ENCODE measurements at places on chromosomes 5 and 9.

GRCh38 chr5:133029416-133029815 lies 3.1 kb upstream of the ZCCHC10 start:
- no peak for DNase-seq

DNA sequence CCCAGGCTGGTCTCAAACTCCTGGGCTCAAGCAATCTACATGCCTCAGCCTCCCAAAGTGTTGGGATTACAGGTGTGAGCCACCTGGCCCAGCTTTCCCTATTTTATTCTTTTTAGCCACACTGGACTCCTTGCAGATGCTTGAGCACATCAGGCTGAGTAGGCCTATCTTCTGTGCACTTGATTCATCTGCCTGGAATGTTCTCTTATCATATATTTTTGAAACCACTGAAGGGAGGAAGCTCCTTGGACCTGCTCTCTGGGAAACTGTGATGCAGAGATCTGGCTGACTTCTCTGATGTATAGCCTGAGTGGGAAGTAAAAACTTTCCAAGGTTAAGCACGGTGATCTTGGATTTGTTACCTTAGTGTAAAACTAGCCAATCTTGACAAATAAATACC lies 6.5 kb upstream of the MAT2B start:
- no peak for DNase-seq

- no peak for DNase-seq
These were observed 33.4 kb upstream of the ANXA1 start for GRCh38 chr9:73118286-73118685.

- no peak for DNase-seq
These were observed 48.7 kb downstream of the RXRA start for GRCh38 chr9:134375011-134375390.

GRCh38 chr9:36138496-36138895 lies 2.0 kb downstream of the GLIPR2 start:
- DNase-seq: no peak

DNA sequence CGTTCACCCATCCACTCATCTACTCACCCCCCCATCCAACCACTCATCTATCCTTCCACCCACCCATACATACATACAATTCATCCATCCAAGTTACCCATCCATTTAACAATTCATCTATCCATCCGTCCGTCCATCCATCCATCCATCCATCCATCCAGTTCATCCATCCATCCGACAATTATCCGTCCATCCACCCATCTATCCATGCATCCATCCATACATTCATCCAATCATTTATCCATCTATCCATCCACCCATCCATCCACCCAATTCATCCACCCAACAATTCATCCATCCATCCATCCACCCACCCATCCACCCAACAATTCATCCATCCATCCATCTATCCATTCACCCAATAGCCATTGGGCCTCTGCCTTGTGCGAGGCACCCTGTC lies 173.2 kb upstream of the MVB12B start:
- DNase-seq: no peak

GRCh38 chr5:142287973-142288313 lies 36.9 kb downstream of the SPRY4 start:
- DNase-seq: no peak

DNA sequence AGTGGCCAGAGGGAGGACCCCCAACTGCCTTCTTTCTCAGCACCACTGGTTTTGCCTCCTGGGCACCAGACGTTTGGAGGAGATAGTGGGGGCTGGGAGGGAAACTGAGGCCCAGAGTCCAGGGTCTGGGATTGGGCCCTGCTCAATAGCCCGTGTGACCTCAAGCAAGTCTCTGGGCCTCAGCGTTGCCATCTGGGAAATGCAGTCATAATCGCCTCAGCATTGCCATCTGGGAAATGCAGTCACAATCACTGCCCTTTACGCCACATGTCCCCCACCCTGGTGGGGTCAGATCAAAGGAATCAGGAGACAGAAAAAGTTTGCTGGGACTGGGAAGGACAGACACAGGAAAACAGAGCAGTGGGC lies 1.6 kb downstream of the SH2D3C start:
- no peak for DNase-seq

DNA sequence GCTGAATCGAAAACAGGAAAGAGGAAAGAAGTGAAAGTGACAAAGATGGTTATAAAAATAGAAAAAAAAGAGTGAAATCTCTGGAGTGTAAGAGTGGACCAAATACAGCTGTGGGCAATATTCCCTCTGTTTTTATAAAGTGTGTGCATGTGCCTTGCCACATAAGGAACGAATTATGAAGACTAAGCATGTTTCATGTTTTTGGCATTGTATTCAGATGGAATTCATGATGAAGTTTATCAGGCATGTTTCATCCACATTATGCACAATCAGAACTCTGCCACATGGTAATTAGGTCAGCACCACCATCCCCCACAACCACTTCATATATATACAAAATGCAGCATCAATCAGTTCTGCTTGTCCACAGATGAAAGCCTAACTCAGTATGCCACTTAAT lies 348.0 kb downstream of the ZNF608 start:
- no peak for DNase-seq

GRCh38 chr5:180379355-180380070 lies 26.4 kb upstream of the GFPT2 start:
- DNase-seq: no peak

GRCh38 chr5:76544268-76544926 lies 78.8 kb downstream of the F2RL2 start:
- DNase-seq: peak; percentile 68

DNA sequence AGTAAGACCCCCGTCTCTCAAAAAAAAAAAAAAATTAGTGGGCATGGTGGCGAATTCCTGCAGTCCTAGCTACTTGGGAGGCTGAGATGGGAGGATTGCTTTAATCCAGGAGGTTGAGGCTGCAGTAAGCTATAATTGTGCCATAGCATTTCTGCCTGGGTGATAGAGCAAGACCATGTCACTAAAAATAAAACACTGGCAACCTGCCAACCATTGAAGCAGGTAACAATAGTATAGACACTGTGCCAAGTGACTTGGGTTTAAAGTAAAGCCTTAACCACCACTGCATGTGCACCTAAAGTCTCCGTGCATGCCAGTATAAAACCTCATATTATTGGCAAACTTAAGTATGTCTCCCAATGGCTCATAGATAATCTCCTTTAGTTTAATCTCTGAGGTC lies 3.4 kb upstream of the APBA1 start:
- no peak for DNase-seq

- no peak for DNase-seq
These were observed 32.9 kb downstream of the MAP3K1 start for GRCh38 chr5:56848206-56848605.

DNA sequence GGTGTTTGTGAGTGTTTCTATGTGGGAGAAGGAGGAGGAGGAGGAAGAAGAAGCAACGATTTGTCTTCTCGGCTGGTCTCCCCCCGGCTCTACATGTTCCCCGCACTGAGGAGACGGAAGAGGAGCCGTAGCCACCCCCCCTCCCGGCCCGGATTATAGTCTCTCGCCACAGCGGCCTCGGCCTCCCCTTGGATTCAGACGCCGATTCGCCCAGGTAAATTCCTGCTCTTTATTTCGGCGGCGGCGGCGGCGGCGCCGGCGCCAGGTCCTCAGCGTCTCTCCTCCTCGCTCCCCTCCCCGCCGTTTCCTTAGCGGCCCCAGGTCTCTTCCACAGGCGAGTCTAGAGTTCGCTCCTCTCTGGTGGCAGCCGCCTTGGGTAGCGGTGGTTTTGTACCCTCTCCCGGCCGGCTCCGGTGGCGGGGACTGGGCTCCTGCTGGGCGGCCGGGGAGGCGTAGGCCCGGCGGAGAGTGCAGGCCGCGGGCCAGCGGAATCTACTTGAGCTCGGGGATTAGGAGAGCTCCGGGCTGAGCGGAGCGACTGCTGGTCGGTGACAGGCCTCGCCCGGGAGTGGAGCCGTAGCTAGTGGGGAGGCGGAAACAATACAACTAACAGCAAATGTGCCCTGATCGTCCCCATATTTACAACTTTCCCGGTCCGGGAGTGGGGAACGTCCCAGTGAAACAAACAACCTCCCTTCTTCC lies 547 bp downstream of the NIPBL start:
- DNase-seq: peak; percentile 74

- no peak for DNase-seq
These were observed 616.5 kb downstream of the PTPRD start for GRCh38 chr9:9996259-9996658.

DNA sequence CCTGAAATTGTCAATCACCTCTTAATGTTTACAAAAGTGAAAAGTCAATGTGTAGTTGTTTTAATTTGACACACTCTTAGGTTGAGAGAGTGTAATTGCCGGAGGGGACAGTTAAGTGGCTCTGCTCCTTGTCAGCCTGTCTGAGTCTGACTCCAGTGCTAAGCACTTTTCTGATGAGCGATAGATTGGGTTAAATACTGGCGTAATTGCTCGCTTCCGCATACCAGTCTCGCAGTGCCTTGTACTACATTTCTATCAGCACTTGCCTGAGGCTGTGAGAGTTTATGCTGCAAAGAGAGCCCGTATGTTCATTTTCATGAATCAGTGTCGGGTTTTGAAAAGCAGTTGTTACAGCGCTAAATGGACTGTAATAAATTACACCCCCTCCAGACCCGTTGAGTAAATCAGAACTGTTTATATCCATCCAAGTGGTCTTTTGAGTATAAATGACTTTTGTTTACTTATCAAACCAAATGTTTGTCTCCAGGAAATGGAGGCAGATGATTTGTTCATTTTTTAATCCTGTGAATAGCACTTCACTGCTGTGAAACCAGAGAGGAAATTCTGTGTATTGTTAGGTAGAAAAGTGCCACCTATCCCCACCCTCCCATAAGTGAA lies 41.0 kb upstream of the DMRT3 start:
- no peak for DNase-seq
